Skin of body (tissue), 3 donors: ENCODE measurements at places on chromosomes 7 and 10.

DNA sequence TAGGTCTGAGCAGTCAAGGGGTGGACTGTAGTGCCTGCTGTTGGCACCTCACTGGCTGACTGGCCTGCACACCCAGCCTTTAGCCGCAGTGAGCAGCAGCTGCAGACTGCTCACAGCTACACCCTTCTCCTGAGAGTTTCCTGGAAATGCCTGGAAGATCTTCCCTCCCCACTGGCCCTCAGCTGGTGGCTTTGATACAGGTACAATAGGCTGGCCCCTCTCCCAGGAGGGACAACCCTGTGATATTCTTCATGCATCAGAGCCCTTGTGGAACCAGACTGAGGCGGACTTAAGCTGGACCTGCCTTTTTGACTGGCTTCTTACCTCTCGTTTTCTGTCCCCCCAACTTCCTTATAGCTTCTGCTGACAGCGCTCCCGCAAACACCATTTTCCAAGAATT, 6.4 kb downstream of the GCK start:
- DNase-seq = no peak

DNA sequence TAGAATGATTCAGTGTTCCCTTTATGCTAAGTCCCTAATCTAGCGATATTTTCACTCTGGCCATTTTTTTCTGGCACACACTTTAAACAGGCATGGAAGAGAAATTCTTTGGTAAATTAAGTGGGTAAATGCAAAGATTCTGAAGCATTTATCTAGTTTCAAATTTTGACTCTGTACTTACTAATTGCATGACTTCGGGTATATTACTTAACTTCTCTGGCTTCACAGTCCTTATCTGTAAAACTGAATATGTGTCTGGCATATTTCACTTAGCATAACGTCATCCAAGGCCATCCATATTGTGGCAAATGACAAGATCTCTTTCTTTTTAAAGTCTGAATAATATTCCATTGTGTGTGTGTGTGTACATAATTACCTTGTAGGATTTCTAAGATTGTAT, 114.5 kb downstream of the MBL2 start:
- DNase-seq = no peak

- no peak for DNase-seq
These were observed 3.4 kb downstream of the CLEC2L start for GRCh38 chr7:139526578-139527544.

- DNase-seq = no peak
These were observed 196.7 kb downstream of the HECW1 start for GRCh38 chr7:43308913-43309705.

DNA sequence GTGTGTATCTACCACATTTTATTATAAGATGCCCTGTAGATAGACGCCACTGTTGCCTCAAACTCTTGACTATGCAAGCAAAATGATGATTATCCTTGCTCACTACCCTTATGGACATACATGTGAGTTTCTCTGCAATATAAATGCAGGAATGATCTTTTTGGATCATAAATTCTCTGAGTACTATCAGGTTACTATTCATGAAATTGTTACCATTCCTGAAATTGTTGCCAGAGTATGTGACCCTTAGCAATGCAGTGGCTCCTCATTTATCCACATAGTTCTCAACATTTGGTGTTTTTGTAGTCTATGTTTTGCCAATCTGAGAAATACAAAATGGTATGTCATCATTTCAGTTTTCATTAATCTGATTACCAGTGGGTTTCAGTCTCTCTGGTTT, 166.2 kb upstream of the FAM3C start:
- DNase-seq = no peak

- no peak for DNase-seq
These were observed 120.4 kb downstream of the PKD1L1 start for GRCh38 chr7:47827871-47828270.
